ENCODE measurements at places on chromosomes 3 and 15.

GRCh38 chr3:64224826-64225610, at the start of gene PRICKLE2:
TSS of gene PRICKLE2 (minus strand) at chr3:64225466. CDS start at chr3:64198927, 26,539 bp downstream.
- DNase-seq, result peak; percentile 82

DNA sequence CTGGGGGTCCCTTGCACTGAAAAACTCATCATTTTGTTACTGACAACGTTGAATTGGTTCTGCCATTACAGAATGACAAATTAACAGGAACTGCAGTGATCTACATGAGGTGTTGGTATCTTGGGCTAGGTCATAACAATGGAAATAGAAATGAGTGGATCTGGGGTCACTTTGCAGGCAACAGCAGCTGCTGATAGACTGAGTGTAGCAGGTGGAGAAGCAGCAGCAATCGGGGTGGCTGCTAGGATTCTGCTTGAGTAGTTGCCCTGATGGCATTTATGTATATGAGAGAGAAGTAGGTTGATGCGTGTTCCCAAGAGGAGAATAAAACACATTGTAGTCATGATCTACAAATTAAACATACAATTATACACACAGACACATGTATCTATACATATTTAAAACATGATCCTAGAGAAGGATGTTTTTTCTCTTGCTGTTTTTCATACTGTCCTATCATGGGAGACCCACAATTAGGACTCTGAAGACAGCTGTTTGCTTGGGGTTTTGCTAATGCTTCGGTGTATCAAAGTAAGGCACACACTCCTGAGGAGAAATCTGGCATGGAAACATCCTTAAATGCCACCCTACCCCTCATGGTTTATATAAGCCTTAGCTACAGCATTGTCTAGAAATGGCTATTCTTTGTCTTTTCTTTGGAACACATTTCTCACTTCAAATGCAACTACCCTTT, 15.8 kb upstream of the THBS1 start:
- no peak for DNase-seq

DNA sequence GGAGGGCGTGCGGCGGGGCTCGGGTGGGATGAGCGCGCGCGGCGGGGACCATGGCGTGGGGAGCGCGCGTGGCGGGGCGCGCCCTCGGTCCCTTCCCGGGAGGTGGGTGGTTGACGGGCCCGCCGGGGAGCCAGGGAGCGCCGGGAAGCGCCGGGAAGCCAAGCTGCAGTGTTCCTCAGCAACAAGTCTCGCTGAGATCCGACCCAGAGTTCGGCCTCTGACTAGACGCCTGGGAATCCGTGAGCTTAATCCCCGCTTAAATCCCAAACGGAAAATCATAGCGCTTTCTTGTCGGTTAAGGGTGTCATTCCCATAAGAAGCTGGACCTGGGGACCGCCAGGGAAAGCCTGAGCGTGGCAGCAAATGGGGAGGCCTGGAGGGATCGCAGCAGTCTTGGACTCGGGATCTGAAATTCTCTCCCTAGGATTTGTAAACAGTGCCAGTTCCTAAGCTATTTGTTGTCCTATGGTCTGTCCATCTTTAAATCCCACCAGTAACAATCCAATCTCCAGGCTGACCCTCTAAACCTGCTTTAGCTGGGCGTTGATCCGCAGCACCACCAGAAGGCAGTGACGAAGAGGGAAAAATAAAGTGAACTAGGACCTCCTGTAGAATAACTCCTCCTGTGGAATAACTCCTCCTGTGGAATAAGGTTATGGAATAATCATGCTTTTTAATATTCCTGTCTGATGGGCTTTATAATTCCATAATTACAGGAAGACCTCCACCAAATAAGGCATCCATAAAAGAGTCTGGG, 570 bp upstream of the NEDD4 start:
- DNase-seq, result no peak

DNA sequence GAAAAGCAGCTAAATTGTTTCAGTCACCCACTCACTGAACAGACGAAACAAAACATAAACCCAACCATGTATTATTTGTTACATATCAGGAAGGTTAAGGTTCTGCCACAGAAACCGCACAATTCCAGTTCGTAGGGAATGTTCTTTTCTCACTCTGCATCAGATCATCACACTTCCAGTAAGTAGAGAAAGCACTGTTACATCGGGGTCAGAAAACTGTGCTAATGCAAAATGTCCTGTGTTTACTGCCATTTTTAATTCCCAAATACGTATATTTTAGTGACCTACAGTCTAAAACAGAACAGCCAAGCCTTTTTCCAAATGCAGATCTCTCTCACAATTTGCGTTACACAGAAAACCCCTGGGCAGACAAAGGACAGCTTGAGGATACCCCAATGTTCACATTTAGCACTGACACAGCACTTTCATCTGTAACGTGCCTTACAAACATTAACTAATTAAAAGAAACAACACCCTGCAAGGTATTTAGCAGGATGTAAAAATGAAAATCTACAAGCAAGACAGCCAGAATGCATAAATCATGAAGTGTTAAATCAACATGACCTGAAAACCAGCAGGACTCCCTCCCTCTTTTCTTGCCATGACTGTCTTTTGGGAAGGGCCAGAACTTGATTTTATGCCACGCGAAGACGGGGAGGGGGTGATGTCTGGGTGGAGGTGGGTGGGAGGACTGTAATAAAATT, 34.8 kb upstream of the SKIL start:
- DNase-seq, result no peak

DNA sequence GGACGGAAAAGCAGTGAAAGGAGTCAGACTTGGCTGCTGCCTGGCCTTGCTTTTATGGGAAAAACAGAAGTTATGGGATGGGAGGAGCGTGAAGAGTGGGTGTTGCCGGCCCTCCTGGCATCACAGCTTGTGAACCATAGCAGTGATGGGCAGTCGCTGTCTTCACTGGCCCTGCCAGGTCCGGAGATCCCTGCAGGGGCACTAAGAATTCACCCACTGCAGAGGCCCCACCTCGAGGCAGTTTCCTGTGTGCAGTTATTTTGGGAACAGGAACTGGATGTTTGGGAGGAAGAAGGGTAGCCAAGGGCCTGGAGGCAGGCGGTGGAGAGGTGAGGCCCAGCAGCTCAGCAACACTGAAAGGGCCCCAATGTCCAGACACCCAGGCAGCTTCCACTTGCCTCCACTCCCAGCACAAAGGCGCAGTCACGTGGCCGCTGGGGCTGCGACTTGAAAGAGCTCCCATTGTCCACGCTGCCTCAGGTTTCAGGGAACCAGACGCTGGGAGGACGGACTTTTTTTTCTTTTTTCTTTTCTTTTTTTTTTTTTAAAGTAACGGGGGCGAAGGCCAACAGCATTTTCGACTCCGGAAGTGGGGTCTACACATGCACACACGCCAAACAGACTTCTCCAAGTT, 255.6 kb downstream of the ZNF621 start:
- DNase-seq, result peak; percentile 42

DNA sequence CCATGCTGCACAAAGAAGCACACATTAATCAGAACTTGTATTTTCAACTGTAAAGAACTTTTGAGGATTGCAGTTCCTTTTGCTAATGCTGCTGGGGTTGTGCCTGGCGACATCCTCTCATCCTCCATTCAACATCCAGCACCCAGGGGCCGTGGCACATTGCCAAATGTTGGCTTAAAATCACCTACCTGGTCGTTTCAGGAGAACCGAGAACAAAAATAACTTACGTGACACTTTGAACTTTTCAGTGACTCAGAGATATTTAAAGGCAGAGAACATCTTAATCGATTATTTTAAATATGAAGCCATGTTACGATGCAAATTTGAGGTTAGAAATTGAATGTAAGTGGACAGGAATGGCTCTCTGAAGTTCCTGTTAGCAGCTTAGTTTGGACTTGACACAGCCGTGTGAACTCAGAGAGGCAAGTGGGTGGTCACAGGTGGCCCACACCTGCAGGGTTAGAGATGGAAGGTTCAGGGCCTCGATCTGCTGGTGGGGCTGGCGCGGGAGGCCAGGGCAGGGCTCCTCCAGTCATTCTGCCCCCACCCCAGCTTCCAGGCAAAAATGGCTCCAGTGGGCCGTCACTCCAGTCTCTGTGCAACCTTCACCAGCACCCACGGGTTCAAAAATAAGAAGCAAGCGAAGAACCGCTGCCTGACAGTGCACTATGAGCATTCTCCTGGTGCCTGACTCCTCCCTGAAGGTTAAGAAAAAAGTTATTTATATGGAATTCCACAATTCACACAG, 12.2 kb downstream of the LRRK1 start:
- no peak for DNase-seq

GRCh38 chr15:89971592-89971997, 29.5 kb upstream of the ZNF710 start:
- peak; percentile 15 for DNase-seq

DNA sequence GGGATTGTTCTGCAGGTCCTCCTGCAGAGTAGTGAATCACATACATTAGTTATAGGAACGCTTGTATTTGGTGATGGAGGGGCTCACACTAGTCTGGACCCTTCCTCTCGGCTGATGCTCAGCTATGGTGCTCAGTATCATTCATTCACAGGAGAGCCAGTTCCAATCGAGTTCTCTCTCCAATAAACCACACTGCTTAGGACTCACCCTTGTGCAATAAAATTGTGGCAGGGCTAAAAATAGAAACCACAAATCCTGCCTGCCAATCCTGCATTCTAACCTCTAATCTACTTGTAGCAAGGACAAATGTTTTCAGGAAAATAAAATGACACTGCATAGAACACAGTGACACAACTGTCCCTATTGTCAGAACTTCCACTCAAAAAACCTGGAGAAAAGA, 138.4 kb upstream of the TBL1XR1 start:
- no peak for DNase-seq

GRCh38 chr3:150759319-150759718, 3.6 kb downstream of the SIAH2 start:
- DNase-seq, result no peak

- DNase-seq, result no peak
These were observed 438.6 kb downstream of the WDR72 start for GRCh38 chr15:53320816-53321215.

GRCh38 chr15:39593656-39594445, 13.0 kb downstream of the THBS1 start:
- DNase-seq, result no peak

- no peak for DNase-seq
These were observed 19.6 kb downstream of the HSPBAP1 start for GRCh38 chr3:122773944-122774509.

- DNase-seq, result no peak
These were observed 15.4 kb upstream of the CXCR6 start for GRCh38 chr3:45927881-45928280.

- DNase-seq, result no peak
These were observed 34.2 kb downstream of the GRIP2 start for GRCh38 chr3:14505803-14506500.

- peak; percentile 16 for DNase-seq
These were observed 194.2 kb downstream of the UACA start for GRCh38 chr15:70569091-70569713.

- DNase-seq, result no peak
These were observed 7.3 kb upstream of the MCCC1 start for GRCh38 chr3:183106635-183107034.

- DNase-seq, result no peak
These were observed 20.6 kb downstream of the HEG1 start for GRCh38 chr3:125035217-125035616.

DNA sequence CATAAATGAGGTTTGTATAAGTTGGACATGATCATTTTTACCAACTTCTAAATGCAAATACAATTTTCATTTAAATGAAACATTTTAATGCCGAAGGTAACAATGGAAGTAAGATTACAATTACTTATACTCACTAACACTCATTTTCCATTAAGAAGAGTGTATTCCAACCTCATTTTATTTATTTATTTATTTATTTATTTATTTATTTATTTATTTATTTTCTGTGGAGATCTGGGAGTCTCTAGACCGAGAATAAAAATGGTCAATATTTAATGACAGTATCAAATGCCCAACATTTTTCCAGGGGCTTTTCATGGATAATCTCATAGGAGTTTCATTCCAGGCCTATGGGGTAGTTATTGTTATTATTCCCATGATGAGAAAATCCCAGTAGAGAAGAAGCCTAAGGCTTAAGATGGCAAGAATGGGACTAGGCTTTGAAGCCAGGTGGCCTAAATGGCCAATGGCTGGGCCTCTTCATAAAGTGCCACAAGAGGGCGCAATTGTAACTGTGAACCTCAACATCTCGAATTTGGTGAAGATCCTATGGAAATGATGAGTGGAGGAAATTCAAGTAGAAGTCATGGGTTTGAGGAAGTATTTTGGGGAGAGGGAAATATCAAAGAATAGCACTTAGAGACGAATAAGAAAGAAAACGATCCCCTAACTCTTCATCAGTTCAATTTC, 21.3 kb downstream of the VGLL3 start:
- no peak for DNase-seq

DNA sequence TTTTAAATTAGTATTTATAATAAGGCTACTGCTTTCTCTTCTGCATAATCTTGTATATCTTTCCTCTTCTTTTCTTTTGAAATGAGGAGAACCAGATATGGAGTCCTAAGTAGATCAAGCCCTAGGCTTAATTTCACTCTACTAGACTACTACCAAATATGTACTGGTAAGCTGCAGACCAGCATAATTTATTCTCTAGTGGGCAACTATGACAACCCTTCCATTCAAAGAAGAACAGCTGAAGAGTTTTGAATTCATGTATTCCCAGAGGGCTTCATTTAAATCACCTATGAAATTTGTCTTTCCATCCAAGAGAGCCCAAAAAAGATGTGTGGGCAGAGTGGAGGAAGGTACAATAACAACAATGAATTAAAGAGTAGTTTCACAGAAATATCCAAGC, 10.0 kb downstream of the RAD18 start:
- DNase-seq, result no peak

DNA sequence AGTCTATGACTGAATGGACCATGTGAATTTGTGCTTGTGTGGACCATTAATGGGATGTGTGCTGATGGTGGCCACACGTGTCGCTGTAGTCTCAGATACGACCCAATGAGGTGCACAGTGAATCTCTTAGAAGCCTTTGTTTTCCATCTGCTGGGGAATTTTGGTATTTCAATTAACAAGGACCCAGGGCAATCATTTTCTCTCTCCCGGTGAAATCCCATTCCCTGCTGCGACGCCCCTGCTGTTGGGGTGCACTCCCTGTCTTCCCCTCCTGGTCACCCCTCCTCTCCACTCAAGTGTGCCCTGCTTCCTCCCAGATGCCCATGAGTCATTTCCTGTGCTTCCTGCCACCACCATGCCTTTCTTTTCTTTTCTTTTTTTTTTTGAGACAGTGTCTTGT, 32.7 kb downstream of the EBLN2 start:
- no peak for DNase-seq

DNA sequence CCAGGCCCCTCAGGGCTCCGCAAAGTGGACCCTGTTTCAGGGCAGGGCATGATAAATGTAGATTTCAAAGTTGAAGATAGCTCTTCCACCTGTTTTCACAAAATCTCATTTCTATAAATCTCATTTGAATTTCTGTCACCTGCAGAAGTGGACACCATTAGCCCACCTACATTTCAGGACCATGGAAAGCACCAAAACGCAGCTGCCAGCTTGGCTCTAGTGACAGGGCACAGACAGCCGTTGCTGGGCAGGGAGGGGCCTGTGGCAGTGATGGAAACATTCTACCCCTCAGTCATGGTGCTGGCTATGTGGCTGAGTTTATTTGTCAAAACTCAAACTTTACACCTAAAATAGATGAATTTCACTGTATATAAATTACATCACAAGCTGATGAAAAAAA, 40.4 kb downstream of the PRR23E start:
- DNase-seq, result no peak

- no peak for DNase-seq
These were observed 63.3 kb downstream of the ULK4 start for GRCh38 chr3:41898631-41899030.

GRCh38 chr3:128372281-128372680, 94.4 kb downstream of the DNAJB8 start:
- no peak for DNase-seq

- DNase-seq, result no peak
These were observed 588.8 kb downstream of the MAGI1 start for GRCh38 chr3:65449841-65450428.

- no peak for DNase-seq
These were observed 405.8 kb upstream of the ADAMTS9 start for GRCh38 chr3:65093641-65094040.

Data from nucleus accumbens (tissue), 56 donors.